ENCODE measurements at places on chromosomes 2 and 18.

GRCh38 chr2:240502059-240502429 lies 55.7 kb downstream of the ANKMY1 start:
- DNase-seq, result no peak

GRCh38 chr2:79219383-79219988 lies 59.9 kb upstream of the REG3A start:
- no peak for DNase-seq

DNA sequence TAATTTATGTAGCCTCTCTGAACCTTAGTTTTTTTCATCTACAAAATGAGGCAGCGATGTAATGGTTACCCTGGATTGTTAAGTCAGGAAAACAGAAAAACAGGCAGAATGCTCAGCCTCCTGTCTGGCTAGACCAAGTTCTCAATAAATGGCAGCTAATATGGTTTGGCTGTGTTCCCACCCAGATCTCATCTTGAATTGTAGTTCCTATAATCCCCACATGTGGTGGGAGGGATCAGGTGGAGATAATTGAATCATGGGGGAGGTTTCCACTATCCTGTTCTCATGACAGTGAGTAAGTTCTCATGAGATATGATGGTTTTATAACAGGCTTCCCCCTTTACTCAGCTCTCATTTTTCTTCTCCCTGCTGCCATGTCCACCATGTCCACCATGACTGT lies 220.0 kb downstream of the CMPK2 start:
- DNase-seq, result no peak

GRCh38 chr2:68700560-68700959 lies 34.1 kb upstream of the ARHGAP25 start:
- DNase-seq, result no peak

DNA sequence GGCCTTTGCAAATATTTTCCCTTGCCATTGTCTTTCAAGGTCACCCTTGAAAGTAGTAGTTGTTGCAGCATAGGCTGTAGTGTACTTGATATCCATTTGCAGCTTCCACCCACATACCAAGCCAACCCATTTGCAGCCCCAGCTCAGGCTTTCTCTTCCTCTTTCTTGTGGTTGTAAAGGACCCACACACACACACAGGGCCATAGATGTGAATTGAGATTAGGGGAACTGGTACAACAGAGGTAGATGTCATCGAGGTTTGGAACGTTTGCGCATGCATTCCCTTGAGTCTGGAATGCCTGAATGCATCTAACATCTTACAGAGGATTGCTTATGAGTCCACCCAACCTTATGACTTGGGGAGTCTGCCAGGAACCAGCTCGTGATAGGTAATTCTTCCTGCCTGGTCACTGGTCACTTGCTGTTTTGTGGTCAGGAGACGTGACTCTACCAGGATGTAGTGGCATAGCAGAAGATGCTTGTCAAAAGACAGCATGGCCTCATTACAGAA lies 91.9 kb downstream of the MRPS9 start:
- DNase-seq, result no peak

- no peak for DNase-seq
Observed at GRCh38 chr18:9404565-9405060, 70.0 kb downstream of the TWSG1 start.

DNA sequence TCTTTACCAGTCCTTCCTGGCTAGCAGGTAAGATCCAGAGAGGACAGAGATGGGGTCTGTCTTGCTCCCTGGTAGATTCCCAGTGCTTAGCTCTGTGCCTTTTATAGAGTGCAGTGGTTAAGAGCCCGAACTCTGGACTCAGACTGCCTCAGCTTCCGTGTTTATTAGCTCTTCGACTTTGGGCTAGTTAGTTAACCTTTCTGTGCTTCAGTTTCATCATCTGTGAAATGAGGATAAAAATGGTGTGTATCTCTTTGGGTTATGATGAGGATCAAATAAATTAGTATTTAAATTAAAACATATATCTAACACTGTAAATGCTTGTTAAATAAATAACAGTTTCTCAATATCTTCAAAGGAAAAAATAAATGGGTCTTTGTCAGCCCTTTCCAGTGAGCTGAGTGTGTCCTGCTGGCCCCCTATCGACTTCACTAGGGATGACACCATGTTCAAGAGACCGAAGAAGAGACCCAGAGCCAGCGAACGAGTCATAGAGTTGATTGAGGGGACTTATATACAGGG lies 38.2 kb downstream of the CERS6 start:
- no peak for DNase-seq

GRCh38 chr2:186199029-186199428 lies 287.0 kb upstream of the ZC3H15 start:
- DNase-seq, result no peak

- no peak for DNase-seq
Observed at GRCh38 chr2:163748420-163748819, 12.6 kb upstream of the FIGN start.
